CD4-positive, alpha-beta T cell treated with Interleukin-6 for 4 hours (primary cell): ENCODE measurements at places on chromosomes 12 and 14.

DNA sequence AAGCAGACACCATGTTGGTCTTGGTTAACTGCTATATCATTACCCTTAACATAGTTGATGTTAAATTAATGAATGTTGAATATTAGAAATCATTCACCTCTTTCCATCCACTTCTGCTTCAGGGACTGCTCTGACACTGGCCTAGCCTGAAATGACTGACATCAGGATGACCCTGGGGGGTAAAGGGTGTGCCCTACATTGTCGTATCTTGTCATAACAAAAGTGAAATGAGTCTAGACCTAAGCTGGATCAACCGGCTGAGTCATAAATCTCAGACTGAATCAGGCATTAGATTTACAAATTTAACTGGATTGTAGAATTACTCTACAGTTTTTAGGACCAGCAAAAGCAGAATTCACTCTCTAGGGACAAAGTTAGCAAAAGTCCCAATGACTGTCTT is 35.3 kb downstream of the KICS2 start:
- no peak for DNase-seq

DNA sequence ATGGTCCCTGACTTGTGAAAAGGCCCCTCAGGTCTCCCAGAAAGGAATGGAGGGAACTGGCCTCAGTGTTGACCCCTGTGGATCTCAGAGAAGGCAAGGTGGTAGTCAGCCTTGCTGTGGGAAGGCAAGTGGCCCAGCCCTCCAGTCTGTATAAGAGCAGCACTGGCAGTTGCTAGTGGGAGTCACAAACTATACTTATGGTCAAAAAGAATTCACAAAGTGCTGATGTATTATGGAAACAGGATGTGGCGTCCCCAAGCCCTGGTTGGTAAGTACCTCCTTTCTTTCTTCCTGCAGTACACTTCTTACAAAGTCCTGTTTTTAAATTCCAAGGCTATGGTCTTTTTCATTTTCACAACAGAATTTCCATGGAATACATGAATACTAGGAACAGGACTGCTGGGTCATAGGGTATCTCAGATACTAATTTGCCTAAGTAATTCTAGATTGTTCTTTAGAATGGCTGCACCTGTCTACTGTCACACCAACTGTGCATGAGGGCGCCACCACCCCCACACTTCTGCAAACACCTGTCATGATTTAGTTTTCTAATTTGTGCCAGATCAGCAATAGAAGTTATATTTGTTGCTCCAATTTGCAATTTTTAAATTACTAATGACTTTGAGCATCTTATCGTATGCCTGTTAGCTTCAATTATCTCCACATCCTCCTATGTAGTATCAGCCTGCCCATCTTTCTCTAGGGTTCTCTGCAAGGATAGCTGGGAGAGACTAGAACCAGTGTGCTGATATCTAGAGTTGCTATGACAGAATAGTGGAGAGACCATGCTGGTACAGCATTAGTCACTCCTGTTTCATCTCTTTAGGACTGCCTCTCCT is 40.7 kb upstream of the TMEM263 start:
- DNase-seq, result no peak

DNA sequence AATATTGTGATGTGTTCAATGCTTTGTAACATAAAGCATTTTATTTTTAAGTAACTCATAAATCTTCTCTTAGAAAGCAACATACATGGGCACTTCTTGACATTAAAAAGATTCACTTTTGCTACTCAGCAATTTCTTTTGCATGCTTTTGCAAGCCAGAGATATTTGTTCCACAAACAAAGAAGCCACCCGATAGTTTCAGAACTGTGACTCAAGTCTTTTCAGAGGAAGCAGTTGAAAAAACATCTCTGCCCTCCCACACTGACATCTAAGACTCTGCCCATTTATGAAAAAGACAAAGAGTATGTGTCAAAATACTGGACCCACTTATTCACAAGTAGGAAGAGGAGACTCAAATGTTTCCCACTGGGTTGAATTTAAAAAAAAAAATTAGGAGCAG is 7.5 kb downstream of the APPL2 start:
- DNase-seq, result no peak

DNA sequence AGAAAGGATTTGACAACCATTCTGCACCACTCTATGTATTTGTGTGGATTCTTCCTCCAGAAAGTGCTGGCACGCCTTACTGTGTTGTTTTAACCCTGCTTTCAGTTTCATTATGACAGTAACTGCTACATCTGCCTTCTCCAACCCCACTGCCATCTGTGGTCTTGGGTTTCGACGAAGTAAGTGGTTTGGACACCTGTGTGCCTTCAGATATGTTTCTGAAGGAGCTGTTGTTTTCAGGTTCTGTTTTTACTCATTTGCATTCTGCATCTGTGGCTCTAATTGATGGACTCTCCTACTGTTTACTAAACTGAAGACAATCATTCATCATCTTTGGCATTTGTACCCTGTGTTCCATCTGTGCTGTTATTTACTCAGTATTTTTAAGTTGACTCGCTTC is 4.1 kb downstream of the TSHR start:
- DNase-seq, result peak; percentile 62

DNA sequence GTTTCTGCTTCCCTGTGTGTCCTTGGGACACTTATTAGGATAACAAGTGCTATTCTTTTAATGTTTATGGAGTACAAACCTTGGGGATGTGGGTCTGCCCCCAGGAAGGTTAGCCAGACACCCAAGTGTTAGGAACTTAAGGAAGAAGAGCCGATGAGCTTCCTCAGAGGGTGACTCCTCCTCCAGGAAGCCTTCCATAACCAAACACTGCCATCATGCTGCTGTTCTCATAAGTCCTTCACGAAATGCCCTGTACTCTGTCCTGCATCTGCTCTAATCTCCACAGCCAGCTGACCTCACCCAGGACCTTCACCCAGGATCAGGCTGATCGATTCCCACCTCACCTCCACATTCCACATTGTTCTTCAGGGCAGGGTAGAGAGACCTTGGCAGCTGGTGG is 1.2 kb upstream of the KRT85 start:
- DNase-seq, result no peak

DNA sequence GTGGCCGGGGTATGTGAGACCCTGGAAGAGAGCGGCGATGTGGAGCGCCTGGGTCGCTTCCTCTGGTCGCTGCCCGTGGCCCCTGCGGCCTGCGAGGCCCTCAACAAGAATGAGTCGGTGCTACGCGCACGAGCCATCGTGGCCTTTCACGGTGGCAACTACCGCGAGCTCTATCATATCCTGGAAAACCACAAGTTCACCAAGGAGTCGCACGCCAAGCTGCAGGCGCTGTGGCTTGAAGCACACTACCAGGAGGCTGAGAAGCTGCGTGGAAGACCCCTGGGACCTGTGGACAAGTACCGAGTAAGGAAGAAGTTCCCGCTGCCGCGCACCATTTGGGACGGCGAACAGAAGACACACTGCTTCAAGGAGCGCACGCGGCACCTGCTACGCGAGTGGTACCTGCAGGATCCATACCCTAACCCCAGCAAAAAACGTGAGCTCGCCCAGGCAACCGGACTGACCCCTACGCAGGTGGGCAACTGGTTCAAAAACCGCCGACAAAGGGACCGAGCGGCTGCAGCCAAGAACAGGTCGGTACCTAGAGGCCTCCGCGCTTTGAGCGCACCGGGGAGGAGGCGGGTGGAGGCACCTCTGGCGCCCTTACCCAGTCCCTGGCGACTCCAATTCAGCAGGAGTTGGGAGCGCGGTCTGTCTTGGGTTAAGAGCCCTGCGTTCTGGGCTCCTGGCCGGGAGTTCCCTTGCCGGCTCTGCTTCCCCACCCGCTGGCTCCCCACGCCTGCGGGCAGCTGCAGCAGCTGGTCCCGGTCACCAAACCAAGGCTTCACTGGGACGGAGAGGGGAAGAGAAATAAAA is 700 bp downstream of the SIX6 start:
- no peak for DNase-seq

DNA sequence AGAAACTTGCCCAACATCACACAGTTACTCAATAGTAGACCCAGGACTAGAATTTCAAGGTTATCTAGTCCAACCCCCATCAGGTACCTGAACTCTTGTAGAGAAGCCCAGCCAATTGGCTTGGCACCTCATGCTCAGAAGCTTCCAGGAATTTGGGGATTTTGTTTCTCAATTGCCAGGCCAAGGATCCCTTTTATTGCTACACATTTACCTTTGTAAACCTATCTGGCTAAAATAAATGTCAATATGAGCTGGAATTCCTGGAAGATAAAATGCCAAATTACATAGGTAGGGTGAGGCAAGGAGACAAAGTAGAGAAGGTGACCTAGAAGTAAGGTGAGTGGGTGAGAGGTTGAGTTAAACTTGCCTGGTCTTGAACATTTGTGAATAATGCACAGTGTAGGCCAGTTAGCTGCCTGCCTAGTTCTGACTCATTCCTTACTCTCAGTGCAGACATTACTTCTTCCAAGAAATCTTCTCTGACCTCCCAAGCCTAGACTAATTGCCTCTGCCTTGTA is 36.3 kb downstream of the SDR9C7 start:
- no peak for DNase-seq

GRCh38 chr14:37597538-37597913 is 2.1 kb downstream of the TTC6 start:
- no peak for DNase-seq

GRCh38 chr14:101559624-101560533 is 1.4 kb upstream of the DIO3 start:
- no peak for DNase-seq

- no peak for DNase-seq
Measured at GRCh38 chr14:56487761-56488160, 91.8 kb upstream of the TMEM260 start.

DNA sequence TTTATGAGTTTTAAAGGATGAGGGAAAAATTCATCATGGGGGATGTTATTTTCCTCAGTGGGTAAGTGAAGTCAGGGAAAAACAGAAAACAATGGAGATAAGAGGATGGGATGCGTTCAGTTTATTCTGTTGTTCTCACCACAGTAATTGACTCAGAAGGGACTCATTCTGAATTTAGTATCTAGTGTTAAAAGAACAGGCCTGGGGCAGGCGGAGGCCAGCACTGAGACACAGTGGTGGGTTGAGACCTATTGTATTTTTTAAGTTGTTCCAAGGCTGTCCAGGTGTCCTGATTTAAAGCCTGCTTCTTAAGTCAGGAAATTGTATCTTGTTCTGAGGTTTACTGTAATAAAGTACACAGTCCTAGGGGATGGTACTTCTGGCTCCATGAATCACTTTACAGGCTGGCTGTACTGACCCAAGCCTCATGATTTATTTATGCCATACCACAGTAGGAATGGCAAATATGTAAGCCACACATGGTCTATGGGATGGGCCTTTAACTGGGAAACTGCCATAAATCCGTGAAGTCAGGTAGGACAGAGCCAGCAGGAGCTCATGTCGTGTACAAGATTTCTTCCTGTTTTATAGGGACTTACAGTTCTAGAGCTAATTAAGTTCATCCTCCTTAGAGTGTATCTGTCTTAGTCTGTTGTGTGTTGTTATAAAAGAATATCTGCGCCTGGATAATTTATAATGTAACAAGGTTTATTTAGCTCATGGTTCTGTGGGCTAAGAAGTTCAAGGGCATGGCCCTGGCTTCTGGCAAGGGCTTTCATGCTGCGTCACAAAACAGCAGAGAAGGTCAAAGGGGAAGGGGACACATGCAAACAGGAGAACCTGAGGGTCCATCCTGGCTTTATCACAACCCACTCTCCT is 244.1 kb downstream of the FBXL14 start:
- DNase-seq, result no peak

GRCh38 chr14:53748691-53749090 is 207.9 kb downstream of the BMP4 start:
- DNase-seq, result no peak

DNA sequence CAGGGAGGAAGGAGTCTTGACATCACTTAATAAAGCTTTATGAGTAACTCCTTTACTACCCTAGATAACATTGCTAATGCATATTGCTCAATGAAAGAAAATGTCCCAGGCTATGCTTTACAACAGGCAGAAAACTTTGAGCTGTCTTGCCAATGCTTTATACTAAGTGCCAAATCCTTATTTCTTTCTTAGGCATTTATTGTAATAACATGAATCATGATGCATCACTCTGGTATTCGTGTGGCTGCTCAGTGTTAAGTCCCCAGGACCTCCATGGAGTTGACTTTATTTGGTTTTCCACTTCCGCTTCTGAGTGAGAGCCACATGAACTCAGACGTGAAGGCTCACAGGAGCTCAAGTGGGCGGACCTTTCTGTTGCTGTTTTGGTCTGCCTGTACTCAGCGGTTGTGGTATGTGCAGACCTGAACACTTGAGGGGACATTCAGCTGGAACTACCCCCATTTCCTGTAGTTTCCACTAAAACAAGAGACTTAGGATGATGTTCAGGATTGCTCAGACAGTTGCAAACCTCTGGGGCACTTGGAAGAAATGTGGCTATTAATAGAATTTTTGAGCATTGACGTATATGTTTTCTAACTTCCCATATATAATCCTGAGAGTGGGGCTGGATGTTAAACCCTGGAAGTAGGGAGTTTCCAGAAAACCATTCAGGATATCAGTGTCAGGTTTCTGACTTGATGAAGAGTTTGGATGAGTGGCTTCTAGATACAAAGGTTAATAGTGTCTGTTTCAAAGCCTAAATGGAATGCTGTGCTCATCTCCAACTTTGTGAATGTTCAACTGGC is 258.6 kb downstream of the MSRB3 start:
- DNase-seq, result no peak

GRCh38 chr12:124109760-124110159 is 136.7 kb downstream of the ZNF664 start:
- DNase-seq, result no peak

DNA sequence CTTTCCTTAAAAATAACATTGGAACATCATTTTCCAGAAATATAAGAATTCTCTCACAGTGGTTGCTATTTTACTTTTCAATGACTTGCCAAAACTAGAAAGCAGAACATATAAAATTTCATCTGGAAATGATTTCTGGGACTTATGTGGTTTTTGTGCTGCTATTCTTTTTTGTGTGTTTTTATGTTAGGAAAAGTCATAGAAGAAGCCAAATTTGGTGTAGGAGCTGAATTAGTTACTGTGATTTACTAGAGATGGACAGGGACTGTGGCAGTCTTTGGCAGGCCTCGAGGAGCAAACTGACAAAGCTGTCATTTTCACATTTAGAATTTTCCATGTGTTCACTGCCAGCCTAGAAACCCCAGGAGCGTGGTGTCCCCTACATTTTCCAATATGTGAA is 38.3 kb upstream of the LDHB start:
- DNase-seq, result no peak

DNA sequence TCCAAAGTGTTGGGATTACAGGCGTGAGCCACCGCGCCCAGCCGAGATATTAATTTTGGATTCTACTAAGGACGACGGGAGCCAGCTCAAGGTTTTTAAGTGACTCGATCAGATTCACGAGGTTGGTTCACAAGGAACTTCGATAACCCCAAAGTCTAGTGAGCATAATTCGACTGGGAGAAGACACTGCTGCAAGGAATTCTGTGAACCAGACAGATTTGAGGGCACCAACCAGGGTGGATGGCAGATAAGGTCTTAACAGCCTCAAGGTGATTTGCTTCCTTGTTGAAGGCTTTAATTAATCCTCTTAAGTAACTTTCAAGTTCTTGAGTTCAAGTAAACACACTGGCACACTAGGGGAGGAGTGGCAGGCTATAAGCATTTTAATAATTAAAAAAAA is 1.1 kb upstream of the KLHDC2 start:
- DNase-seq, result no peak
